Activated naive CD8-positive, alpha-beta T cell treated with anti-CD3 and anti-CD28 coated beads, Interleukin-2, amount 50 U/mL, for 16 hours (primary cell): ENCODE measurements at places on chromosomes 5 and 9.

- DNase-seq: no peak
Observed at GRCh38 chr5:171578049-171578828, 158.8 kb downstream of the FGF18 start.

- no peak for DNase-seq
Observed at GRCh38 chr5:172440486-172440885, 13.8 kb downstream of the SH3PXD2B start.

DNA sequence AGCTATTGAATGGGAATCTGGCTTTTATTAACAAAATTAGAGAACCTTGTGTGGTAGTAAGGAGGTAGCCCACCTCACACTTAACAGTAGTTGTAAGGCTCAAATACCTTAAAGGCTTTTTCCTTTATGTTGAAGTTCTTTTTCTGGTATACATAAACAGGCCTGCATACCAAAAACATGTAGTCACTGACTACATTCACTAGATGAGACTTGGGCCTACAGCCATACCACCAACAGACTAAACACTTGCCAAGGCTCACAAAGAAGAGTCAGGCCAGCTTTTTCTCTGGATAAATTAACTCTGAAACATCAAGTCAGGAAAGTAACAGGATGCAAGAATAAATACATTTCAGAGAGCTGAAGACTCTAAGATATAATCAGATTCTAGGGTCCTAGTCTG is 78.6 kb upstream of the MPDZ start:
- no peak for DNase-seq

DNA sequence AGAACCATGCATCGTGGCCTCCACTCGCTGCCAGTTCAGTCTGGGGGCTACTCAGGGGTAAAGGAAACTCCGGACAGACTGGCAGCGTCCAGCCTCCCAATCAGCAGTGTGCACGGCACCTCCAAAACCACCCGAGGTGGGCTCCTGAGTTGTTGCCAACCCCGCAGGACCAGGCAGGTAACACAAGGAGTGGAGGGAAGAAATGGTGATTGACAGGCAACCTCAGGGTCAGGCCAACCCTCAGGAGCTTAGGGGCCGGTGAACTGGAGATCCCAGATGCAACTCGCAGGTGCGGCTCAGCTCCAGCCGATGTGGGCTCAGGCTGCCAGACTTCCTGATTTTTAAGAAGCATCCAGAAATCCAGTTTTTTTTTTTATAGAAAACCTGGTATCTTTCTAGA is 37.3 kb upstream of the AKNA start:
- no peak for DNase-seq

DNA sequence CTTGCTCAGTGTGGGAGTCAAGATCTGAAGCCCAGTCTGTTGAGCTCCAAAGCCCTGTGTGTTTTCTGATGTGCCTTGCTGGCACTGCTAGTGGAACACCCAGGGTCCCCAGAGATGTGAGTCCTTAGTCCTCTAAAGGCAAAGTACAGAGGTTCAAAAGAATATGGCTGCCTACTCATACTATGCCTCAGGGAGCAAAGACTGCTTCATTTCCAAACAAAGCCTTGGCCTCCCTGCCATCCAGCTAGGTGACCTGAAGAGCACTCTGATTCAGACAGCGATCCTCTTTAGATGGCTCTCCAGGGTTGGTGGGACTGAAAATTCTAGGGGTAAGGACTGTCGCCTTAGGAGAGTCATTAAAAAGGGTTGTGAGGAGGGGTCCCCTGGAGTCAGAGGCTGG is 2.0 kb downstream of the PRLR start:
- no peak for DNase-seq
